ENCODE measurements at places on chromosomes 16 and 17. TPM values are rescaled to one million over a fixed set of nuclear protein-coding genes. Genes with fewer than 3 reads are reported as not detected.

GRCh38 chr17:62950067-62950466 lies 16.0 kb upstream of the TANC2 start:
- H3K36me3 ChIP-seq: no peaks in the 10 kb centered on the region
- H3K27ac ChIP-seq: no peak overlapping the region
- peaks cover 2% of the 10 kb centered on the region for H3K4me1 ChIP-seq
- peaks cover 16% of the 10 kb centered on the region for H3K27me3 ChIP-seq
- no peak overlapping the region for H3K4me3 ChIP-seq

GRCh38 chr16:6701096-6701495 lies 631.5 kb upstream of the RBFOX1 start:
- H3K4me1 ChIP-seq: no peaks in the 10 kb centered on the region
- no peak overlapping the region for H3K4me3 ChIP-seq
- no peaks in the 10 kb centered on the region for H3K36me3 ChIP-seq
- no peak overlapping the region for H3K27ac ChIP-seq
- DNase-seq: no peak

GRCh38 chr16:85056211-85056748 lies 28.7 kb downstream of the KIAA0513 start:
- peak overlapping the region; percentile 81 for H3K4me3 ChIP-seq
- H3K27me3 ChIP-seq: no peaks in the 10 kb centered on the region
- H3K27ac ChIP-seq: peak overlapping the region; percentile 96

DNA sequence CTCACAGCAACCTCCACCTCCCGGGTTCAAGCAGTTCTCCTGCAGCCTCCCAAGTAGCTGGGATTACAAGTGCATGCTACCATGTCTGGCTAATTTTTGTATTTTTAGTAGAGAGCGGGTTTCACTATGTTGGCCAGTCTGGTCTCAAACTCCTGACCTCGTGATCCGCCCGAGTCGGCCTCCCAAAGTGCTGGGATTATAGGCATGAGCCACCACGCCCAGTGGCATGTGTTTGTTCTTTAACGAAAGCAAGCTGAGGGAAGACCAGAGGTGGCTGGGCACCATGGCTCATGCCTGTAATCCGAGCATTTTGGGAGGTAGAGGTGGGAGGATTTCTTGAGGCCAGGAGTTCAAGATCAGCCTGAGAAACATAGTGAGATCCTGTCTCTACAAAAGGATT lies 18.1 kb downstream of the TNFRSF13B start:
- no peak overlapping the region for H3K4me3 ChIP-seq
- H3K36me3 ChIP-seq: peaks cover 1% of the 10 kb centered on the region
- peaks cover 41% of the 10 kb centered on the region for H3K27me3 ChIP-seq
- H3K4me1 ChIP-seq: no peaks in the 10 kb centered on the region
- DNase-seq: no peak

- H3K36me3 ChIP-seq: no peaks in the 10 kb centered on the region
- peak; percentile 28 for DNase-seq
- no peaks in the 10 kb centered on the region for H3K27me3 ChIP-seq
- peaks cover 4% of the 10 kb centered on the region for H3K4me1 ChIP-seq
- H3K27ac ChIP-seq: no peak overlapping the region
Observed at GRCh38 chr17:58577696-58578095, 63.3 kb upstream of the MTMR4 start.

- peaks cover 23% of the 10 kb centered on the region for H3K4me1 ChIP-seq
- no peak for DNase-seq
- H3K27me3 ChIP-seq: peaks cover 2% of the 10 kb centered on the region
- H3K27ac ChIP-seq: no peak overlapping the region
Observed at GRCh38 chr17:4378626-4379025, 12.2 kb upstream of the UBE2G1 start.

GRCh38 chr17:9432934-9433421 lies 142.6 kb downstream of the STX8 start:
- H3K36me3 ChIP-seq: peaks cover 8% of the 10 kb centered on the region
- no peak overlapping the region for H3K4me3 ChIP-seq
- H3K27me3 ChIP-seq: no peaks in the 10 kb centered on the region
- DNase-seq: no peak
- peaks cover 11% of the 10 kb centered on the region for H3K4me1 ChIP-seq

The CIBAR2 gene
- total RNA-seq: not detected

The MMP28 gene
- total RNA-seq: 0.21 TPM

The CMTM2 gene
- total RNA-seq: not detected

The SARM1 gene
- total RNA-seq: 29.0 TPM
